Activated CD4-positive, CD25-positive, alpha-beta regulatory T cell (primary cell): ENCODE measurements at places on chromosomes 1 and 21.

DNA sequence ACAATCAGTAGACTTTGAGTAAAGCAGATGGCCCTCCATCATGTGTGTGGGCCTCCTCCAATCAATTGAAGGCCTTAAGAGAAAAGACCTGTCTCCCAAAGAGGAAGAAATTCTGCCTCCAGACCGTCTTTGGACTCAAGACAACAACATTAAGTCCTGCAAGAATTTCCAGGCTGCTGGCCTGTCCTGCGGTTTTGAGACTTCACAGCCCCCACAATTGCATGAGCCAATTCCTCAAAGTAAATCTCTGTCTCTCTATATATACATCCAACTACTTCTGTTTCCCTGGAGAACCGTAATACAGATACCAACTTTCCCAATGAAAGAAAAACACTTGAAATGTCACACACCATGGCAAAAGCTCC, 16.4 kb downstream of the REG4 start:
- no peak for DNase-seq

DNA sequence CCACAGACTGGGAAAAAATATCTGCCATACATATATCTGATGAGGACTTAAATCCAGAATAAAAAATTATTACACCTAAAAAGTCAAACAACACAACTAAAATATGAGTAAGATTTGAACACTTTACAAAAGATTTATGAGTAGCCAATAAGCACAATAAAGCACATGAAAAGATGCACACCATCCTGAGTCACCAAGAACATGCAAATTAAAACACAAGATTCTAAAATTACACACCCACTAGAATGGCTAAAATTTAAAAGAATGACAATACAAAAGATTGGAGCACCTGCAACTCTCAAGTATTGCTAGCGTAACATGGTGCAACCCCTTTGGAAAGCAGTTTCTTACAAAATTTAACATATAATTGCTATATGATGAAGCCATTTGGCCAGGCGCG, 30.9 kb downstream of the DENND2C start:
- DNase-seq = no peak

GRCh38 chr1:109392037-109392787, 5.5 kb downstream of the SORT1 start:
- DNase-seq = no peak

- DNase-seq = no peak
Measured at GRCh38 chr1:98057236-98057910, 136.5 kb upstream of the DPYD start.

DNA sequence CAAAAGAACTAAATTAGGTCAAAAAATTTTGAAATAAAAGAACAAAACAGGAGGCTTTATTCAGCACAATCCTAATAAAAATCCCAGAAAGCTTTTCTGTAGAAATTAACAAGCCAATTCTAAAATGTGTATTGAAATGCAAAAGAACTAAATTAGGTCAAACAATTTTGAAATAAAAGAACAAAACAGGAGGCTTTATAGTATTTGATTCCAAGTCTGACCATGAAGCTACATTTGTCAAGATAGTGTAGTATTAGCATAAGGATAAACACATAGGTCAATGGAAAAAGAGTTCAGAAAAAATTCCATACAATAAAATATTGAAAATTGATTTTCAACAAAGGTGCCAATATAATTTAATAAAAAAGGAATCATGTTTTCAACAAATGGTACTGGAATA, 10.8 kb downstream of the LRRC40 start:
- DNase-seq = no peak

GRCh38 chr1:231827337-231828105, 200.9 kb downstream of the DISC1 start:
- DNase-seq = no peak

DNA sequence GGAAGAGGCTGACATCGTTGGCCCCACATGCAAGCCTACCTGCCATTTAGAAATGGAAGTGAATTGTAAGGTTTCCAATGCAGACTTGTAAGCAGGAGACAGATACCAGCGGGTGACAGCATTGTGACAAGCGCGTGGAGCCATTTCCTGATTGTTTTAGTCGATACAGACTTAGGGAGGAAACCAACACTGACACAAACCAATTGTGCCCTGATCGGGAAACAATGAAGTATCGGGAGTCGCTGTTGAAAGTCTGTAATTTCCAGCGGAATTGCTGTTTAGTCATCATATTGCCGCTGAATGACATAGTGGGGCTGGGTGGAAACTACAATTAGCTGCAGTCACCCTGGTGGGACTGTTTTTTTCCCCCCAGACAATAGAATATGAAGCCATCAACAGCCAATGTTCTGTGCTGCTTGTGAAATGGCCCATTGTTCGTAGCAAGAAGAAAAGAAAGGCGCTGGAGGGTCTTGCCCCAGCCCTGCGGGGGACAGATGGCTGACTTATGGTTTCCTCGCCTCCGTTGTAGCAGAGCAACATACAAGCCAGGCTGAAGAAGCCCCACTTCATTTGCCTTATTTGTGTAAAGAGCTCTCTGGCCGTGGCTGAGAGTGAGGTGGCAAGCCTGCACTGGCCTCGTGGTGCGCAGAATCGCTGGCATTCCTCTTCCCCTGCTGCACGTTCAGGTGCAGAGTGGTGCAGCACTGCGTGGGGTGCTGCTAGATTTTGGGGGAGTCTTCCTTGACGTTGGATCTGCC, 462.7 kb downstream of the CAMTA1 start:
- no peak for DNase-seq

GRCh38 chr1:52834798-52835197, 7.8 kb upstream of the ZYG11A start:
- no peak for DNase-seq

GRCh38 chr1:193558491-193559028, 372.1 kb upstream of the B3GALT2 start:
- no peak for DNase-seq

DNA sequence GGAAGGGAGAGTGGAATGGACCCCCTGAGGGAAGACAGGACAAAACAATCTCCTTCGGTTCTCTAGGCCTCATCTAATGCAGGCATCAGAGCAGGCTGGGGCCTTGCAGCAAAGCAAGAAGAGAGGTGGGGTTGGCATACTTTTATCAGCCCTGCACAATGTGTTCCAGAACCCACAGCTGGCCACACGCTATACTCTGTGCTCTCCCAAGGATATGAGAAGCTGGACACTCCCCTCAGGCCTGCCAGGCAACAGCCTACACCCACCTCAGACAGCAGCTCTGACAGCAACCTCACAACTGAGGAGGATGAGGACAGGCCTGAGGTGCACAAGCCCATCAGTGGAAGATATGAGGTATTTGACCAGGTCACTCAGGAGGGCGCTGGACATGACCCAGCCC, 27.3 kb downstream of the LY9 start:
- DNase-seq = no peak

- DNase-seq = no peak
Measured at GRCh38 chr21:26177746-26178426, 7.3 kb upstream of the APP start.

- no peak for DNase-seq
Measured at GRCh38 chr1:4362314-4363044, 291.9 kb upstream of the AJAP1 start.

GRCh38 chr1:109158433-109158832, 44.5 kb downstream of the ELAPOR1 start:
- DNase-seq = no peak

GRCh38 chr1:32241001-32241763, 5.8 kb upstream of the FAM167B start:
- DNase-seq = no peak

- DNase-seq = no peak
Measured at GRCh38 chr1:98090351-98090750, 169.5 kb upstream of the DPYD start.

- DNase-seq = no peak
Measured at GRCh38 chr1:244165021-244165420, 113.9 kb downstream of the ZBTB18 start.

DNA sequence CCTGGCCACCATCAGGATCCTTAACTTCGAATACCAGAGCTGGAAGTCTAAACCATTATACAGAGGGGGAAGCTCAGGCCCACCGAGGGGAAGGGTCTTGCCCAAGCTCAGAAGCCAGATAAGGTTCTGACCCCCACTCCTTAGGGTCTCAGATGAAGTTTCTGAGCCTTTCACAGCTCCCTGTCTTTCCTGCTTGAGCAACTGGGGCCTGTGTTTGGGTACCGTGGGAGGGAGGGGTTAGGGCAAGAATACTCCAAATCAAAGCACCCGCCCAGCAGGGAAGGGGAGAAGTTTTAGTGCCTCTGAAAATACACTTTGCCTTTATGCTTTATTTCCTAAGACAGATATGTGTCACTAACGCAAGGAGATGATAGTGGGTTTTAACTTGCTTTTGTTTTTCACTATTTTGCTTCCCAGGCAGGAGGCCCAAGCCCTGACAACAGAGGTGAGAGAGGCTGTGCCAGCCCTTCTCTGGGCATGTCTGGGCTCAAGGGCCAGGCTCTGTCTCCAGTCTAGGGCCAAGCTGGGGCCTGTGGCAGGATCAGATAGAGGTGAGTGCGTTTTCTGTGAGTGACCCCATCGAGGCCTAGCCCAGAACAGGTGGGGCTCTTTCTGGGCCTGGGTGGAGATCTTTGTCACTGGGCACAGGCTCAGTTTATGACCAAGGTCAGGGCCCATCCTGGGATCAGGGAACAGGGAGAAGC, 20.5 kb upstream of the TENT5B start:
- DNase-seq = no peak
